ENCODE measurements at places on chromosomes 7 and 10.

DNA sequence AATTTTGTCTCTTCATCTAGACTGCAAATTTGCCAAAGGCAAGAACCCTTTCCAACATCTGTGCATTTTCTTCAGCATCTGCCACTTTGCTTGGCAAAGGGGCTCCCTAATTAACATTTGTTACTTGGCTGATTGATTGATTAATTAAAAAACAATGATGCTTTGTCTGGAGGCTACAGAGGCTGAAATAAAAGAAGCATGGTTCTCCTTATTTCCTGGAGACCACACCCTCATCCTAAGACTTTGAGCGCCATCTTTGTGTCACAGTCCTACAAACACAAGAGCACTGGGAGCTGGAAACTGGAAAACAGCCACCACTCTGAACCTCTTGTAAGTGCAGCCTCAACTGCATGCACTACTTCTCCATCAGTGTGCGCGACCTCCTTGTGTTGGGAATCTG lies 189.2 kb downstream of the C7orf25 start:
- no peak for DNase-seq

- peak; percentile 40 for DNase-seq
Measured at GRCh38 chr7:2530071-2530987, 10.8 kb downstream of the LFNG start.

DNA sequence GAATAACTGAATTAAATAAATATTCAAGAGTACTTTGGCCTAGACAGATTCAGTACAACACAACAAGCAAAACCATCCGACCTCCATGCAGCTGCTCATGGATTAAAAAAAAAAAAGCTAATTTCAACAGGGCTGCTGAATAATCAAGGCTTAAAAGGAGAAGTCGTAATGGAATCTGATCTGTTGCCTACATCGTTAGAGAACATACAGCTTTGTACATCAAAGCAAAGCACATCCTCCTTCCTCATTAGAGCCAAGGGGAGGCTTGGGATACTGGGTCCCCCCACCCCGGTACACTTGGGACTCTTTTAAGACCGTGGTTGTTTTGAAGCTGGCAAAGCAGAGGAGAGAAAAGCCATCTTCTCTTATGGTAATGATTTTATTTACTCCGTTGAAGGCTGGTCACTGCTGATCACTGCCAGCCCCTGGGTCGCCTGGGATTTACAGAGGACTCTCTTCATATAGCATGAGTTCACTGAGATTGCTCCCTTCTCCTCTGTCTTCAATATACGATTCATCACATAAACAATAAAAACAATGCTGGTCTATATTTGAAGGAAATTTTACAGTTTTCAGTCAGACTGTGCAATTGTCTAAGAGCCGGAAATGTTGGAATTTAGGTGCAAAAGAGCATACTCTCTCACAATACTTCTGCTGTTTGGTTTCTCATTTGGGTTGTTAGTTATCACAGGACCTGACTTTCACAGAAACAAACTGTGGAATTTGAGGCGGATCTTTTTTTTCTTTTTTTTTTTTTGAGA lies 148.8 kb downstream of the FAM107B start:
- DNase-seq, result peak; percentile 39

- no peak for DNase-seq
Measured at GRCh38 chr7:117777335-117778142, 95.7 kb downstream of the CTTNBP2 start.

DNA sequence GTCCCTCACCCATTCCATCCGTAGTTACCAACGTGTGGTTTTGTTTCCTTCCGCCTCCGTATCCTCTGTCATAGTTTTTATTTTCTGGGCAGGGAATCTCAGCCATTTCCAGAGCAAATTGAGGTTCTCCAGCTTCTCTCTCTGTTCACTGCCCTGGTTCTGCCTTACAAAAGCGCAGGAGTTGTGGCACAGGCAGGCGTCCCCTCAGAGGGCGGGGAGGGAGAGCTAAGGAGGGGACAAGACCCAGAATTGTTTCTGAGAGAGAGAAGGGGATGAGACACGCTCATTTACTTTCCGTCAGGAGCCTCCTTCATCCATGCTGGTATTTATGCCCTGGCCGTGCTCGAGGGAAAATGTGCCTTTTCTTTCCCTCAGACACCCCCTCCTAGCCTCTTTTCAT lies 71.0 kb downstream of the SH2D4B start:
- DNase-seq, result no peak

GRCh38 chr7:80791509-80791929 lies 127.3 kb downstream of the SEMA3C start:
- peak; percentile 23 for DNase-seq

DNA sequence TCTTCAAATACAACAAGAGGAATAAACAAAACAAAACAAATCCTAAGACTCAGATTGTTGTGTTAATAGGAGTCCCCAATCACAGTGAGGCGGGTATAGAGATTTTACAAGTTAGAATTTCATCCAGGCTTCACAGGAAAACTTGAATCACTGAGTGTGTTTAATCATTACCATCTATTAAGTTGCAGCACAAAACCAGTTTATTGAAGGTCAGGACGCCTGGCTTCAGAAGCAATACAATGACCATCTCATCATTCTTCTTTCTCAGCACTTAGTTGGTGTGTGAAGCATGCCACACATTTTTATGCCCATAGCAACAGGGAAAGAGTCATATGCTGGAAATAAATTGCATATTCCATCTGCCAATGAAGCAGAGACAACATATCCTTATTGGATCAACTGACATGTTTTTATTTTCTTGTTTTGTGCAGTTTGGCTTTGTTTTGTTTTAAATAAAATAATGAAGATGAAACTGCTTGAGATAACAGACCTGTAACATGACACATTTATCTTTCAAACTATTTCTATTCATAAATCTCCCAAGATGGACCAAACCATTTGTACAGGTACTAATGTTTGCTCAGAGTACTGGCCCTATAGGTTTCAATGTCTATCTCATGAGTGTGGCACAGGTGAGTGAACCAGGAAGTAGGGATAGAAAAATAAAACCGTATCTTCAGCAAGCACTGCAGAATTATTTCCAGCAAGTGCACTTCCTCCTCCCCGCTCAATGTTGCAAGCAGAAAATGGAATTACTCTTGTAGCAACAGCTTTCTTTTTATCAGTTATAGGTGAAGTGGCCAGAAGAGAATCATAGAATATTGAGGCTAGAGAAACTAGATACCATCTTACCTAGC lies 40.4 kb downstream of the TAC1 start:
- no peak for DNase-seq

DNA sequence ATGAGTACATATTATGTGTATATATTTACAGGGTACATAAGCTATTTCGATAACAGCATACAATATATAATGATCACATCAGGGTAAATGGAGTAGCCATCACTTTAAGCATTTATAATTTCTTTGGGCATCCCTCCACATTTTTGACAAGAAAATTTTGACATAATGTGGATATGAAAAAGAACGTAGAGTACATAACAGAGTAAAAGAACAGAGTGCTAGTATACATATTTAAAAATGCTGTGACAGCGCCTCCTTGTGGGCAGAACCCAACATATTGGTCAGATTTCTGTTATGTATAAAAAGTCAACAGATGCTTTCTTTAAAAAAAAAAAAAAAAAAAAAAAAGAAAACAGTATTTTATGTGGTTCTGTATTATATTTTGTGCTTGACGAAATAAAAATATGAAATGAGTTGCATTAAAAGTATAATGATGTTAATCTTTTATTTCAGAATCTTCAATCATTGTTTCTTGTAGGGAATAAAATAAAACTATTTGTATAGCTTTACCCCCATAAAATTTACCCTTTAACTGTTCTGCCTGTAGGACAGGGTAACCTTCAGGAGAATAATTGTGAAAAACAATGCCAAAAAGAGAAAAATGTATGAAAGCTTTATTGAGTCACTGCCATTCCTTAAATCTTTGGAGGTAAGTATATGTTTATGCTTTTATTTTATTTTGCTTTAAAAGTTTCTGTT lies 18.3 kb upstream of the HBP1 start:
- peak; percentile 73 for DNase-seq

DNA sequence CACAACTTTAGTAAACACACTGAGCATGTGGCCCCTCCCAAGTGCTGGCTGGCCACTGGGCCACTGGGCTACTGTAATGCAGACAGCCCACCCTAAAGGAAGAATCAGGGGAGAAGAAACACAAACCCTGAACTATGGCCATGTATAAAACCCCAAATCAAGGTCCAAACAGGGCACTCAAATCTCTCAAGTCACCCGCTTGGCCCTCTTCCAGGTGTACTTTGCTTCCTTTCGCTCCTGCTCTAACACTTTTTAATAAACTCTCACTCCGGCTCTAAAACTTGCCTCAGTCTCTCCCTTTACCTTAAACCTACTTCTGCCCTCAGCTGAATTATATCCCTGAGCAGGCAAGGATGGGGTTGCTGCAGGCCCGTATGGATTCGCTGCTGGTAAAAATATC lies 72.6 kb downstream of the TPK1 start:
- DNase-seq, result no peak

- no peak for DNase-seq
Measured at GRCh38 chr10:28594406-28594805, 61.5 kb downstream of the WAC start.

DNA sequence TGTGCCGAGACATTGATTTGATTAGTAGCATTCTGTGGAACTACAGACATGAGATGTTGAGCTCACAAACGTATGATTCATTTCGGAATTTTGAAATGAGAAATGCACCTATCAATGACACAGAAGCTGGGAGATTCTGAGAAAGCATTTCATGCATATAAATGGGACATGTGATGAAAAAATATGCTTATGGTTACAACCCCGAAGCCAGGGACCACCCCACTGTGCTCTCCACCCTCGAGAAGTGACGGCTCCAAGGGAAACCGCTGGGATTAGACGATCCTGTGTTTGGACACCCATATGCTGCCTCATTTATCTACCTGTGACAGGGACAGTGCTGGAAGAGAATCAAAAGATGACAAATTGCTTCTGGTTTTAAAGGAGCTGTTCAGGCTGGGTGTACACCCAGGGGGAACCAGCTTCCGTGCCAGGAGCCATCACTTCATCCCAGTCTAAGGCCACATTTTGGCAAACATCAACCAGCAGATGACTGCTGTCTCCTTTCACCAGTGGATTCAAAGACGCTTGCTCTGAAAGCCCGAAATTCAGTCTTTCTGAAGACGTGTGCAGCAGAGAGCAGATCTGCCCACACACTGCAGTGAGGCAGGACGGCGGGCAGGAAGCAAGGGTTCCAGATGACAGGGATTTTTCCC lies 109.9 kb downstream of the ATXN7L1 start:
- DNase-seq, result peak; percentile 23

DNA sequence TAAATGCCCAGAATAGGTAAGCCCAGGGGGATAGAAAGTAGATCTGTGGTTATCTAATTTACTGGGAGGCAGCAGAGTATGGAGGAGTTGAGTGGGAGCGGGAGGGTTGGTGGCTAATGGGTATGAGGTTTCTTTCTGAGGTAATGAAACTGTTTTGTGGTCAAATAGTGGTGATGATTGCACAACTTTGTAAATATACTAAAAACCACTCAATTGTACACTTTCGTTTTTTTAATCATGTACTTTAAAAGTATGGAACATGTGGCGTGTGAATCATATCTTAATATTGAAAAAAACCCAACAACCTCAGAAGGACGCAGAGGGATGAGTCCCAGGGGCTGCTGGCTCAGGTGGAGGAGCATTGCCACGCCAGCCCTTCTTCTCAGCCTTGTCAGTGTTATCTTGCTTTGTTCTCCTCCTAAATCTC lies 118.1 kb downstream of the WDR11 start:
- no peak for DNase-seq

DNA sequence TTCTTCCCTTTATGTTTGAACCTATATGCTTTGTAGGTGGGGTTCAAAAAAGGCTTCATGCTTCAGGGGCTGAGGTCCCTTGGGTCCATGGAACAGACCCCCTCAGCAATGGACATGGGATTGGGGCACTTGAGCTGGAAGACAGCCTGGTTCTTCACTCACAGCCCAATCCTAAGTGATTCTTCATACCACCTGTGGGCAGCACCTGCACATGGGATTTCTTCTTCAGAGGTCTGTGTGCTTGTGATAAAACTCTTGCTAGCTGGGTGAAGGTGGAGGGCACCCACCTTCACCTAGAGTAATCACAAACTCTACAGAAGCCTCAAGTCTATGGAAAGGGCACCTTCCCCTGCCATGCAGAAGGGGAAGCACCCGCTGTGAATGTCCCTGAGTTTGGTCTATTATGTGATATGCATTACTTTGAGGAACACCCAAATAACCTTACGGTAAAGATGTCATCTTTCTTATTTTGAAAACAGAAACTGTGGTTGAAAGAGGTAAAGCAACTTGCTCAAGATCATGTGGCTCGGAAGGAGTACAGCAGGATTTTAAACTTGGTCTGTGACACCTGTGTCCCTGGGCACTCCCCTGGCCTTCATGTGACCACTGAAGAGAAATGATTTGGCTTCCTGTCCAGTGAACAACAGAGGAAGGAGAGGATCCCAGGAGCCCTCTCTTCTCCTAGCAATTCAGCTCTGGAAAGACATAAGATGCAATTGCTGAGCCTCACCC lies 469.5 kb upstream of the ZMIZ1 start:
- DNase-seq, result no peak
